ENCODE measurements at places on chromosomes 7 and 10.

DNA sequence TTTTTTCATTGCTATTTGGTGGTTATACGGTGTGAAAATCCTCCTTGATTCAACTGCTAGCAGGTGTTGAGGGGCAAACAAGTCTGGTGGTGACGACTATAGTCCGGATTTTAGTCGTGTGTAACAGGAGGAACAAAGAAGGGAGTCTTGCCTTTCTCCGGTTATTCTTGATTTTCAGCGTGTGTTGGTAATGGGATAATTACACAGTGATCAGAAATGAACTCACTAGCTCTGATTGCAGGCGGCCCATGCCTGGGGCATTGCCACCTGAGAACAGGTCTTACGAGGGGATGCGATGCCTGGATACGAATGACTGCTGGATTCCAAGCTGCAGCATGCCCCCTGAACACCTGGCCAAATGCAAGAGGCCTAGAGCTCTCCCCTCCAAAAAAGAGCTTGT, 72.8 kb downstream of the CAMK1D start:
- no peak for DNase-seq

DNA sequence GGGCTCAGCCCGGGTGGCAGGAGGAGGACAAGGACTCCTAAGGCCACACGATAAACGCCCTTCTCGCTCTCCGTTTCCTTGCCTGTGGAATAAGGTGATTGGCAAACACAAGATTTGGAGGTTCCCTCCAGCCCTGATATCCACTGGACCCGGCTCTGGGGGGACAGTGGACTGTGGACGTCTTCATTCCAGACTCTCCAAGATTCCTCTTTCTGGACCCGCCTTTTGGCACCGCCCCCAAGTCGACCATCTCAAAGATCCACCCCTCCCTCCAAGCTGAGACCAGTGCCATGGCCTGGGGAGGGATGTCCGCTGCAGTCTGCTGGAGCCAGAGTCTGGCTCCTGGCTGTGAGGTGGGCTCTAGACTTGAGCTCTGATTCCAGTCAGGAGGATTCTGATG, 23.6 kb downstream of the ZNF783 start:
- DNase-seq, result peak; percentile 34

DNA sequence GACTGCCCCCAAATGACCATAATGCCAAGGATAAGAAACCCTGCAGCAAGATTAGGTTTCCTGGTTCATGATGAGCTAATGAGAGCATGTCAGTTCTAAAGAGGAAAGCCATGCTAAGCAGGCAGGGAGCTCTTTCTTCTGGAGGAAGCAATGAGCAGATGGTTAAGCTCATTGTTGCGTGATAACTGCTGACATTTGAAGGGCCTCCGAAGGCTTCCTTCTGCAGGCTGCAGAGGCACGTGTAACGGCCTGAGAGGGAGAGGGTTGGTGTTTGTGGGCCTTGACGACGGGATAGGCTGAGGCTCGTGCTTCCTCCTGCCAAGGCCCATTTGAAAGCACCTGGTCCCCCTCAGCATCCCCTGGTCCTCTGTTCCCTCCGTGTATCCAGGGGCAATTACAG, 63.5 kb upstream of the BTBD16 start:
- no peak for DNase-seq

- DNase-seq, result no peak
Observed at GRCh38 chr10:21270976-21271375, 254.5 kb downstream of the SKIDA1 start.

DNA sequence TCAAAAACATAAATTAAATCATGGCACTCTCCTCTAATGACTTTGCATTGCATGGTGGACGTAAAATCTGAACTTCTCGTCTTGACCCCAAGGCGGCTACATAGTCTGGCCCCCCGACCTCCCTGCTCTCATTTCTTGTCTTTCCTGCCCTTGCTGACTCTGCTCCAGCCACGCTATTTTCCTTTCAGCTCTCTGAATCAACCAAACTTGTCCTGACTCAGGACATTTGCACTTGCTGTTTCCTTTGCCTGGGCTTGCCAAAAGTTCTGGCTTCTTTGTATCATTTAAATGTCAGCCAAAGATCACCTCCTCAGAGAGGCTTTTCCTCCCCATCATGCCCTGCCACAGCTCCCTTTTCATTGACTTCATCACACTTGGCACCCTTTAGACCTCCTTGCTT, 107.7 kb upstream of the NFE2L3 start:
- no peak for DNase-seq

GRCh38 chr7:20470726-20471125, 140.0 kb downstream of the ITGB8 start:
- DNase-seq, result no peak

DNA sequence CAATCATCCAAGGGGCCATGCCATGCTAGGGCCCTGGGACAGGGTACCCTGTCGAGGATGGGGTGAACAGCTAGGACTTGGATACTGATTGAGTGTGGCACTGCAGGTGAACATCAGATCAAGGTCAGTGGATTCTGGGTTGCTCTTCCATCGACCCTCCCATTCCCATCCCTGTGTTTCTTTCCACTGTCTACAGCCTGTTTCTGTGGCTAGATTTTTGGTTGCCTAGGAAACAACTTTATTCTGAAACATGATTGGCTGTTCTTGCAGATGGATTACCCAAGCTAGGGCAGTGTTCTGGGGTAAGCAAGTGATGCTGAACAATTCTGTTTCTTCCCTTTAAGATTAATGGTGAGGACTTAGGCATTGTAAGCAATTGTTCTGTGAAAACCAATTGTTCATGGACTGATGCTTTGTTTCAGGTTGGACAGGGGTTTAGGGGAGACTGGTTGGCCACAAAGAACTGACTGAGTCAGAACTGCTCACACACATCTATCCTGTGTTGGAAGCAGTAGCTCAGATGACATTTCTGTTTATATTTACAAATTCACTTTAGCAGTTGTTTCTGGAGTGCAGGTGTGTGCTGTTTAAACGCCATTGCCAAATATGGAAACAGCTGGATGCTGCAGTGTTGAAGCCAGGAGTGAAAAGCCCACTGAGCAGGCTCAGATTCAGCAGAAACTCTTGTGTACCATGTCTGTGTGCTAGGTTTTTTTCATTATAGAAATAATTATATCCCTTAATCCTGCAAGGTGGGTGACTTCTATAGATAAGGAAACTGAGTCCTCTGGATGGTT, 102.3 kb upstream of the BTBD16 start:
- DNase-seq, result no peak
